ENCODE measurements at places on chromosomes 6 and 20. TPM values are rescaled to one million over a fixed set of nuclear protein-coding genes. Genes with fewer than 3 reads are reported as not detected.

The NKAIN2 gene
- total RNA-seq, result 0.56 TPM

- no peaks in the 10 kb centered on the region for H3K36me3 ChIP-seq
- no peak overlapping the region for H3K27ac ChIP-seq
- no peaks in the 10 kb centered on the region for H3K27me3 ChIP-seq
- no peak overlapping the region for H3K4me3 ChIP-seq
These were observed 354.2 kb downstream of the GRIK2 start for GRCh38 chr6:101747716-101748115.

The LPA gene
- 7.2 TPM for total RNA-seq

GRCh38 chr6:126030045-126030444, 43.7 kb downstream of the TRMT11 start:
- DNase-seq, result no peak
- no peak overlapping the region for H3K27ac ChIP-seq
- no peaks in the 10 kb centered on the region for H3K4me1 ChIP-seq
- H3K36me3 ChIP-seq, result no peaks in the 10 kb centered on the region
- H3K4me3 ChIP-seq, result no peak overlapping the region

DNA sequence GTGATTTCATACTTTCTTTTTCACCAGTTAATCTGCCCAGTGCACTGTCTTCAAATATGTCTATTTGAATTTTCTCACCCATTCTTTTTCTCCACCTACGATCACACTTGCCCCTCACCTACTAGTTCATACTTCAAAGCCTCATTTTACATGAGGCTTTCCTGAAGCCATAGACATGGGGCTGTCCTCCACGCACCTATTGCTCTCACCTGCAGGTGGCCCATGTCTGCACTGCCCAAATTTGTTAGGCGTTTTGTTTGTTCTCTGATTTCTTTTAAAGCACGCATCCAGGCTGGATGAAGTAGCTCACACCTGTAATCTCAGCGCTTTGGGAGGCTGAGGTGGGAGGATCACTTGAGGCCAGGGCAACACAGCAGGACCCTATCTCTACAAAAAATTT, 106.8 kb upstream of the RIPOR2 start:
- no peak overlapping the region for H3K27ac ChIP-seq
- H3K4me3 ChIP-seq, result no peak overlapping the region
- no peak for DNase-seq
- H3K4me1 ChIP-seq, result no peaks in the 10 kb centered on the region
- H3K36me3 ChIP-seq, result no peaks in the 10 kb centered on the region
